ENCODE measurements at places on chromosomes 1 and 21.

DNA sequence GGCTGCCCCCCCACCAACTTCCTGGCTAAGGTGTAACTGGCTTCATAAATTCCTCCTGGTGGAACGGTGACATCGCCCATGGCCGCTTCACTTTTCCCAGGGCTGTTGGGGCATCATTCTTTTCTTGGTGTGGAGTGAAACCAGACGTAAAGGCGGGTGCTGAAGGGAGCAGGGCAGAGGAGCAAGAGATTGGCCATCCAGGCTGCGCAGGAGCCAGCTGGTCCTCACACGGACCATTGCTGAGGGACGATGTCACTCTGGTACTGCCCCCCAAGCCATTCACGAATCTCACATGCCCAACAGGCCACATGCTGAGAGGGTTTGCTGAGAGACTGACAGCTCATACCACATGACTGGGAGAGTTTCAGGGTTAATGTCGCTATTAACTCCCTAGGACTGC lies 10.5 kb upstream of the PKP1 start:
- no peak for DNase-seq

- no peak for DNase-seq
These were observed 11.5 kb downstream of the TNFSF4 start for GRCh38 chr1:173195596-173196088.

DNA sequence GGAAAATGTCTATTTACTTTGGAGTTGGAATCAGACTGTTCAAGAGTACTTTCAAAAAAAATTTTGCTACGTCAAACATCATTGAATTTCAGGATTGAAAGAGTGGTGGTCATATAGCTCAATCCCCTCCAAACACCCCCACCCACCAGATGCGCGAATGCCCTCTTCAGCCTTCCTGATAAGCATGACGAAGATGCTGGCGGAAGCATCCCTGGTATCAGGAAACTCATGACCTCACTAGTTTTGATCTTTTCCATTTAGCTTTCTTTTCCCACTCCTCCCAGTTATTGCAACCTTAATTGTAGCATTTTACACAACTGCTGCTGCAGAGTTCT lies 104.4 kb downstream of the LEPR start:
- DNase-seq, result no peak

DNA sequence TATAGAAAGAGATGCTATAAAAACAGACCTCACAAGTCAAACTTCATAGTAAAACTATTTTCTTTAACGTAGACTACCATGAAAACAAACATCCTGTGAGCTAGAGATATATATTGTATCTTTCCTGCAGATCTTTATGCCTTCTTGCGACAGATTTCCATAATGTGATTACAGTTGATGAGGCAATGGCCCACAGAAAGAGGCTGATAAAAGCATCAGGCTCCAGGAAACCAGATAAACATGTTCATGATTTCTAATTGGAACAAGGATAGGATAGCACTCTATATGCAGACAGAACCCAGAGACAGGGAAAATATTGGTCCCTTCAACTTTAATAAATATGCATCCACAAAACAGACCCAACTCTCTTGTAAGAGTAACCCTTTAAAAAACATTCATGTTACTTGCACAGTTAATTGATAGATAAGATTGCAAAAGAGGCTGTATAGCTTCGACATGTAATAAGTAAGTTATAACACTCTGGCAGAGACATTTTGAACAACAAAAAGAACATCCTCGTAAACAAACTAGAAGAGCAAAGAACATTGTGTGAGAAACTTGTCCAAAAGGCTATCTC lies 329.4 kb downstream of the AGBL4 start:
- DNase-seq, result no peak

- DNase-seq, result no peak
These were observed 24.7 kb downstream of the SDE2 start for GRCh38 chr1:225974454-225974853.

DNA sequence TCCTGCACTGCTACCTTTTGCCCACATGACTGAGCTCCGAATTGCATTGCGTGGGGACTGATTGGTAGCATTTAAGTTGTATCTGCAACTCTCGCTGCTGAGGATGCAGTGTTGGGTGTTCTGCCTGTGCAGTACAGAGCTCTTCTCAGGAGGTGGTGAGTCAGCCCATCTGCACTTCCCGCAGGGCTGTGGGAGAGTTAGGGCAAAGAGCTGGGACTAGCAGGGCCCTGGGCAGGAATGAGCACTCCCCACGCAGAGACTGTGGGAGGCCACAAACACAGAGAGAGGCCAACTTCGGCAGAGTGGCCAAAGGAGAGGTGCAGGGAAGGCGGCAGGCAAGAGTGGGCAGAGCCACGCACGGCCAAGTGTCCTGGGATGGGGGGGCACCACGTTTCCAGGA lies 244.7 kb downstream of the SIPA1L2 start:
- DNase-seq, result no peak

DNA sequence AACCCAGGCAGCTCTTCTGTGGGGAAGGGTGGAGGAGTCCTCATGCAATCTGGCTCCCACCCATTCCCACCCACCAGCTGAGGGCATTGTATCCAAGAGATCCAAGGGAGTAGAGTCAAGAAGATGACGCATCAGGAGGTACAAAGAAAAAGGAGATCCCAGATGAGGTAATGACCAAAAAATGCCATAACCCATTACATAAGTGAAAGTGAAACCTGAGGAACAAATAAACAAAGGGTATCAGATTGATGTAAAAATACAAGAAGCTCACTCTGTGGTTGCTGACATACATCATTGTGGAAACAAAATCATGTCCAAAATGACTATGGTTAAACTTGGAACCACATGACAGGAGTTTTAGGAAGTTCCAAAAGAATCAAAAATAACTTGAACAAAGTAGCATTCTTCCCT lies 42.5 kb downstream of the CCN1 start:
- no peak for DNase-seq

DNA sequence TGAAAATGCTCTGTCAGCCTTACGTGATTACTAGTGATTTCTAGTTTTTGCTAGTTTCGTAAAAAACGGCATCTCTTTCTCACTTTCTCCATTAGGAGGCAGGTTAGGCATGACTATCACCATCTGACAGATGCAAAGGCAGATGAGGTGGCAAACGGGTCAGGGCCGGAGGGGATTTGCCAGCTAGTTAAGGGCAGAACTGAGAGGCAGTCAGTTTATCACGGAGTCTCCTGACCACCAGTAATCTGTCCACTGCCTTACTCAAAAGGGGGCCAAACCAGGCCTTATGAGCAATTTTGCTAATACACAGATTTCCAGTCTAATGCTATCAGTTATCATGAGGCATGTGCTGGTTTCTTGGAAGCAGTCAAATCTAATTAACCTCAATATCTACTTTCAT lies 159.3 kb downstream of the TSEN15 start:
- DNase-seq, result no peak

DNA sequence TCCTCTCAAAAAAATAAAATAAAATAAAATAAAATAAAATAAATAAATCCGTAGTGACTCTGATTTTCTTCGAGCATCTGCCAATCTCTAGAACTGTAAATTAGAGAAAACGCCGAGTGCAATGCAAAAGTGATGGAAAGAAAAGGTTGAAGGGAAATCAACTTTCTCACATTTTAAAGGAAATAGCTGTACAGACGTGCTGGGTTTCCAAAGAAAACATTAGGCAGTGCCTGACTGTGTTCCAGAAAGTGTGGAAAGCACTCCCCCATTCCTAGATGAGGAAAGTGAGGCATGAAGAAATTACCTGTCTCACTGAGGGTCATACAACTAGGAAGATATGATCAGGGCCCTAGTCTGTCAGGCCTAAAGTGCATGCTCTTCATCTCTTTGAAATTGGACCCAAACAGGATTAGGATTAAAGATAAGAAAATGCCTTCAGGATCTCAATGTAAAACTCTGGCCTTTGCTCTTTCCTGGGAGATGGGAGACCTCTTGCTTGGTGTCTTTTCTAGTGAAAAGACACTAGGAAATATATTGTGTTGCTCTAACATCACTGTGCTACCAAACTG lies 1.8 kb upstream of the PTPN14 start:
- DNase-seq, result no peak

- DNase-seq, result no peak
These were observed 764.3 kb upstream of the PRMT6 start for GRCh38 chr1:106292130-106292529.

- DNase-seq, result no peak
These were observed 22.1 kb upstream of the FAM43B start for GRCh38 chr1:20530306-20530705.

GRCh38 chr1:174022976-174023277 lies 770 bp upstream of the RC3H1 start:
- no peak for DNase-seq

DNA sequence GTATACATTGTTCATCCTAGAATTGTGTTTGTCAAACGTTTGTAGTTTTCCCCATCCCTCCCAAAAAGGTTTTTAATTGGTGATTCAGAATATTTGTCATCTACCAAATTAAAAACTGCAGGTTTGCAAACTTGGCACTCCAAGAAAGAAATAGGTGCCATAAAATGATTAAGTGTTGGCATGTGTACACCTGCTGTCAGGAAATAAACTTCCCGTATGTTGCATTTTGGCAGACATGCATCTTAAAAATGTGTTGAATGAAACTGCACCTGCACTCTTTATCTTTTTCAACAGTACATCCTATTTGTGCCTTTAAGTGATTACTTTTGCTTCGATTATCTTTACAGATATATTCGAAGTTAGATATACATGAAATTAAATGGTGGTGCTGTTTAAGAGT lies 7.3 kb downstream of the B3GALT2 start:
- DNase-seq, result no peak

- no peak for DNase-seq
These were observed at the start of gene VWA1 for GRCh38 chr1:1435106-1435903. TSS of gene VWA1 (plus strand) at chr1:1435690. CDS start at chr1:1435749, 59 bp downstream.

DNA sequence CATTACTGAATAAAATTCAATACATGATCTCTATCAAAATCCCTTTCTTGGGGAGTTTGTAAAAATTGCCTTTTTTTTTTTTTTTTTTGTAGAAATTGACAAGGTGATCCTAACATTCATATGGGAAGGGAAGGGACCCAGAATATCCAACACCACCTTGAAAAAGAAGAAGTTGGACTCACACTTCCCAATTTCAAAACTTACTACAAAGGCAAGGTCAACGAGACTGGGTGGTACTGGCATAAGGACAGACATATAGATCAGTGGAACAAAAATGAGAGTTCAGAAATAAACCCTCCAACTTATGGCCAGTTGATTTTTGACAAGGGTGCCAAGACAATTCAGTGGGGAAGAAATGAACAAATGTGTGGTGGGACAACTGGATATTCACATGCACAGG lies 31.4 kb upstream of the CLSTN1 start:
- DNase-seq, result no peak

GRCh38 chr1:111279144-111279543 lies 11.5 kb upstream of the CHIA start:
- DNase-seq, result no peak

DNA sequence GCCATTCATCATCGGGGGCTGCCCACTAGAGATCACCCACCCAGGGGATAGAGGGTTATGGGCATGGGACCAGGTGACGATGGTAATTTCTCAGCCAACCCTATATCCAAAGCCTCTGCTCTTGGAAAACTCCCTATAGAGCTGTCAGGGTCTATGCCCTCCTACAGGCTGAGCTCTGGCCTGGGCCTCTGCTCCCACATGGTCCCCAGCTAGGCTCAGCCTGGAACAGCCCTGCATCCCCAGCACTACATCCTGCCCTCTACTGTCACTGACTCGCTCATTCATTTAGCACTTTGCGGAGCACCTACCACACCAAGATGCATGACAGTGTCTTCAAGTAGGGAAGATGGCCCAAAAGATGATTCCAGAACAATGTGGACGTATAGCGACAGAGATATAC lies 45.0 kb upstream of the EPS8L3 start:
- no peak for DNase-seq

DNA sequence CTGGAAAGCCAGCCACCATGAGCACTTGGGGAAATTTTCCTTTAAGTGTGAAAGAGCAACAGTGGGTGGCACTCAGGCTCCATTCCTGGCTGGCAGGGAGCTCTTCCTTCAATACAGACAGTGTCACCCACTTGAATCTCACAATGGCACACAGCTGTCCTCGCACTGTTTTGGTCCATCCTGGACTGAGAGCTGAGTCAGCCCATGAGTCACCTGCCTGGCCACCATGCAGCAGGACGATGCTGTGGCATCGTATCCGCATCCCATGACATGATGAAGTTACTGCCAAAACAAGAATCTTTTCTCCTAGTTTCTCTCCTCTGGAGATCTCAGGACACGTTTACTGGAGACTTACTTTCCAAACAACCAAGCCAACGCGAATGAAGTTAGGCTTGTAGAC lies 6.0 kb downstream of the TMPRSS2 start:
- DNase-seq, result no peak

DNA sequence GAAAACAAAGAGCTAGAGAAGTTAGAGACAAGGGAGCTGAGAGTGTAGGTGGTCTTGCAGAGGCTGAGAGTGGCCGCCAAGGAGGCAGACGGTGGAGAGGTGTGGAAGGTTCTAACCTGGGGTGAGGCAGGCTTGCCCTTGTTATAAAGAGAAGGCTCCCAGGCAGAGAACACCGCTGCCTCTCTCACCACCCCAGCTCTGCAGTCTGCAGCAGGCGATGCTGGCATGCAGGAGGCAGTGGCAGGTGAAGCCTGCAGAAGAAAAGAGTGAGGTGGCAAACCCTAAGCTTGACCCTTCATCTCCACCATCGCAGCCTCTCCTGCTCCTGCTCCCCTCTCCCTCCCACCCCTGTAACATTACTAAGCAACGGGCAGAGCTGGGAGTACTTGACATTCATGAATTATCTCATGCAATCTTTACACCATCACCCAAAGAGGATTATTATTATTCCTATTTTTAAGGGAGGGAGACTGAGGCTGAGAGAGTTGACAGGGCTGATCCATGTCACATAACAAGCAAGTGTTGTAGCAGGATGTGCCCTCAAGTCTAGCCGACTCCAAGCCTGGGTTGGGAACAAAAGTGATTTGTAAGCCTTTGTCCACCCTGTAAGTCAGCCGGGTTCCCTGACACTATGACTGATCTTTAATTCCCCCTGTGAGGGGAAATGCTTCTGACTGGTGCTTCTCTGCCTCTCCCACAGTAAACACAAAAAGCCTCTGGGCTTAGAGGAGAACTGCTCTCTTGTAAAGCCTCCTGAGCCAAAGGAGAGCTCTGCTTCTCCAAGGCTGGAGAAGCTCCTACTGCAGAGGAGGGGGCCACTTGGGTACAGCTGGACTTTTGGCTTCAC lies 36.1 kb downstream of the KANK4 start:
- DNase-seq, result no peak

- DNase-seq, result no peak
These were observed 252.4 kb downstream of the TOMM20 start for GRCh38 chr1:234875953-234876855.

DNA sequence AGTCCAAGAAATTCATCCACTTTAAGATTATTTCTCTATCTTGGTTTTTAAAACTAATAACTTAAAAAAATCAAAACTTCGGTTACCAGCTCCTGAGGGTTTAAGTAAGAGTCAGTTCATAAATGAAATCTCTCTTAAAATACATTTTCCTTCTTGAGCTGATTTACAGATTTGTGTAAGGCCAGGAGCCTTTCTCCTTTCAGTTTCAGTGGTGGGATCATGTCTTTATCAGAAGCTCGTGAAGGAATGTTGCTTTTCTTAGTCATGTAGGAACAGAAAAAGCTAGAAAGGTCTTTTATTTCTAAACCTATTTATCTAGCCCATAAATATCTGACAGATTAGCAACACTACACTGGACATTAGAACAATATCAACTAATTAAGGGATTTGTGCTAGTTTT lies 390.2 kb downstream of the GPATCH2 start:
- DNase-seq, result no peak

Data from H1 (cell line).